ENCODE measurements at places on chromosomes 6 and 20. TPM values are rescaled to one million over a fixed set of nuclear protein-coding genes. Genes with fewer than 3 reads are reported as not detected.

DEK gene
- 103 TPM for total RNA-seq

ZNF391 gene
- 1.6 TPM for total RNA-seq

MAK gene
- total RNA-seq, result under 0.01 TPM

TGM3 gene
- not detected for total RNA-seq

STK35 gene
- total RNA-seq, result 25.1 TPM

Data from vein endothelial cell (primary cell).